ENCODE measurements at places on chromosomes 12 and 14.

DNA sequence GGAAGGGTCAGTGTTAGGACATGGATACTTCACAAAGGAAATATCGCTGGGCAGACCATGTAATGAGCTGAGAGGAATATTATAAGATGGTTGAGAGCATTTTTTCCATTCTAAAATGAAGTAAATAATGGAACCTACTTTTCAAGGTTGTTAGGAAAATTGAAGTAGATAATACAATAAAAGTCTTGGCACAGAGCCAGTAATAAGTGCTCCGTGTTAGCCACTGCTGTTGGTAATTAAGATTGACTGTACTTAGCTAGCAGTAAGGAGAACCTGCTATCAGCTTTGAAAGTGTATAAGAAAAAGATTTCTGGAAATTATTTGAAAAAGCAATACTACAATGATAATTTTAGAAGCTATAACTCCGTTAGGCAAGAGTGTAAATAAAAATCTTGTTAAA, 77.6 kb downstream of the SCAF11 start:
- DNase-seq, result no peak

GRCh38 chr12:111254106-111254505, 114.8 kb downstream of the PHETA1 start:
- DNase-seq, result no peak

DNA sequence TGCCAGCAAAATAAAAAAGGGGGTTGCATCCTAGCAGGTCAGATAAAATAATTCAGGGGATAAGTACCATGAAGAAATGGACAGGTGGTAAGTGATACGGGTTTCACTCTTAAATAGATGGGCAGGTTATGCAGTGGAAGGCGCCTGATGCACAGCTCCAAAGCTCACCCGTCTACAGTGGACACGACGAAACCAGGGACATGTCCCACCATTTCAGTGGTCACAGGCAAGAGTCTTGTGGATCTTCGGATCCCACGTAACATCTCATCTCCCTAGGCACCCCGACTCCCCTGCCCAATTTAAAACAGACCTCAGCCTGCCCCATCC, 60.5 kb downstream of the DDX51 start:
- no peak for DNase-seq

- DNase-seq, result no peak
Observed at GRCh38 chr14:77409131-77409533, 14.2 kb downstream of the NOXRED1 start.
